ENCODE measurements at places on chromosomes 7 and 10. TPM values are rescaled to one million over a fixed set of nuclear protein-coding genes. Genes with fewer than 3 reads are reported as not detected.

CCDC201 gene
- total RNA-seq: not detected

MYO3A gene
- not detected for total RNA-seq

STEAP1 gene
- total RNA-seq: 15.8 TPM

NPFFR1 gene
- 0.01 TPM for total RNA-seq

TMEM72 gene
- total RNA-seq: not detected

TBX20 gene
- total RNA-seq: 3.2 TPM

INTS15 gene
- 28.1 TPM for total RNA-seq

OR13A1 gene
- not detected for total RNA-seq

RNLS gene
- 10.0 TPM for total RNA-seq

UNCX gene
- total RNA-seq: 0.07 TPM

MUC12 gene
- total RNA-seq: 15.5 TPM

PODXL gene
- 75.5 TPM for total RNA-seq

AMZ1 gene
- not detected for total RNA-seq

MKI67 gene
- total RNA-seq: 80.7 TPM

CAMK2B gene
- total RNA-seq: 0.20 TPM

CNPY1 gene
- total RNA-seq: not detected

RBP4 gene
- 10.4 TPM for total RNA-seq

AS3MT gene
- 4.7 TPM for total RNA-seq

OR9A2 gene
- total RNA-seq: not detected

SHTN1 gene
- total RNA-seq: 30.8 TPM

MRPS33 gene
- total RNA-seq: 113 TPM

CDK5 gene
- total RNA-seq: 32.6 TPM

GNGT1 gene
- total RNA-seq: not detected

PRPS1L1 gene
- total RNA-seq: not detected

TOMM7 gene
- total RNA-seq: 477 TPM

WASL gene
- total RNA-seq: 27.6 TPM

BAIAP2L1 gene
- 56.3 TPM for total RNA-seq

EDRF1 gene
- 14.3 TPM for total RNA-seq

FAM170B gene
- not detected for total RNA-seq

LRRD1 gene
- total RNA-seq: not detected

ZMIZ1 gene
- total RNA-seq: 79.1 TPM

PLAC9 gene
- not detected for total RNA-seq

AKR1E2 gene
- 9.2 TPM for total RNA-seq

GIMAP8 gene
- total RNA-seq: not detected

PPP1R17 gene
- not detected for total RNA-seq

GRM3 gene
- total RNA-seq: not detected

NHLRC2 gene
- total RNA-seq: 7.0 TPM

CABCOCO1 gene
- total RNA-seq: not detected

TUBAL3 gene
- 0.52 TPM for total RNA-seq

DYNC1I1 gene
- not detected for total RNA-seq

PLPP4 gene
- total RNA-seq: not detected

KEL gene
- total RNA-seq: not detected

CYP2E1 gene
- 0.19 TPM for total RNA-seq

BICC1 gene
- total RNA-seq: 32.9 TPM

DHX32 gene
- 49.9 TPM for total RNA-seq

CHN2 gene
- not detected for total RNA-seq

NRG3 gene
- not detected for total RNA-seq
